ENCODE measurements at places on chromosomes 16 and 17.

DNA sequence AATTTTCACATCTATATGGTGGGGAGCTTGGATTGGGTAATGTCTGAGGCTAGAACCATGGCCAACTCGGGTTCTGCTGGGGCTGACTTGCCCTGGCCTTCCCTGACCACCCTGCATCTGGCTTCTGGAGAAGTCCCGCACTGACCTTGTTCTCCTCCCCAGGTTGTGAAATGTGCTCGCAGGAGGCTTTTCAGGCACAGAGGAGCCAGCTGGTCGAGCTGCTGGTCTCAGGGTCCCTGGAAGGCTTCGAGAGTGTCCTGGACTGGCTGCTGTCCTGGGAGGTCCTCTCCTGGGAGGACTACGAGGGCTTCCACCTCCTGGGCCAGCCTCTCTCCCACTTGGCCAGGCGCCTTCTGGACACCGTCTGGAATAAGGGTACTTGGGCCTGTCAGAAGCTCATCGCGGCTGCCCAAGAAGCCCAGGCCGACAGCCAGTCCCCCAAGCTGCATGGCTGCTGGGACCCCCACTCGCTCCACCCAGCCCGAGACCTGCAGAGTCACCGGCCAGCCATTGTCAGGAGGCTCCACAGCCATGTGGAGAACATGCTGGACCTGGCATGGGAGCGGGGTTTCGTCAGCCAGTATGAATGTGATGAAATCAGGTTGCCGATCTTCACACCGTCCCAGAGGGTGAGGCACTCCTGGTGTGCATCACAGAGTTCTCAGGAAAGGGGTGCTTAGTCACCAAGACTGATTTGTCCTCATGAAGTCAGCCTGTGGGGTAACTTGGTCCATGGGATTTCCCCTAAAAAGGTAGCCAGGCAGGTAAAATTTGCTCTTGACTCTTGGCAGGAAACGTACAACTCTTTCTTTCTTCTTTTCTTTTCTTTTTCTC lies 6.1 kb downstream of the NOD2 start:
- peak; percentile 76 for DNase-seq

DNA sequence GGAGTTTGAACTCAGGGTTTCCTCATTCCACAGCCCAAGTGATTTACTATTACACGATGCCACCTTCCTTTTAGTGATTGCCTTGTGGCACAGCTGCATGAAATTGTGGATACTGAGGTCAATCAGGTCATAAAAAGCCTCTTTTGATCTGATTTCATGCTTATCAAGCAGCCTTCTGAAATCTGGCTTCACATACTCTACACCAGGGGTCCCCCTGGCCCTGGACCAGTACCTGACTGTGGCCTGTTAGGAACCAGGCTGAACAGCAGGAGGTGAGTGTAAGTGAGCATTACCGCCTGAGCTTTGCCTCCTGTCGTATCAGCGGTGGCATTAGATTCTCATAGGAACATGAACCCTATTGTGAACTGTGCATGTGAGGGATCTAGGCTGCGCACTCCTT lies 13.8 kb downstream of the SLFN5 start:
- DNase-seq, result no peak

- no peak for DNase-seq
These were observed at the start of gene SLC52A1 for GRCh38 chr17:5035315-5035714. Gene SLC52A1 (minus strand): TSS chr17:5035426. CDS start chr17:5034606, 820 bp downstream.

GRCh38 chr16:1311212-1311737 lies 1.8 kb downstream of the UBE2I start:
- DNase-seq, result no peak

GRCh38 chr17:27562777-27563455 lies 68.1 kb upstream of the LGALS9 start:
- no peak for DNase-seq

- DNase-seq, result no peak
These were observed 1152.0 kb upstream of the CDH8 start for GRCh38 chr16:63188086-63188771.

DNA sequence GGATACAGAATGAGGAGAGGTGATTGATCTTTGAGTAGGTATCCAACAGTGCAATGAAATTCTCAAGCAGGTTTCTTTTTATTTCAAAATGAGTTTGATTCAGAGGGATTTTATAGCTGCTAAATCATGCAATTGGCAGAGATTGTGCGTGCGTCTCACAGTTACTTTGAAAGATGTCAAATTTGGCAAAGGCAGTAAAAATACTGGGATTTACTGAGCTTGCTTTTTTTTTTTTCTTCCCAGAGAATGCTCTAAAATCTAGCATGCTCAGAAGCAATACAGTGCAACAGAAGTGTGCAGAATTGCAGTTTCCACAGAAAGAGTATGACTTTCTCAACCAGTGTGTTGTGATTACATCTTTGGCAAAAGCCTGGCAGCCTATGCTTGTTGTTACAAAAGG lies 410.7 kb upstream of the GOT2 start:
- DNase-seq, result no peak

GRCh38 chr16:65119435-65119834 lies 2.4 kb downstream of the CDH11 start:
- no peak for DNase-seq

- no peak for DNase-seq
These were observed 53.7 kb downstream of the RPH3AL start for GRCh38 chr17:298791-299450.

DNA sequence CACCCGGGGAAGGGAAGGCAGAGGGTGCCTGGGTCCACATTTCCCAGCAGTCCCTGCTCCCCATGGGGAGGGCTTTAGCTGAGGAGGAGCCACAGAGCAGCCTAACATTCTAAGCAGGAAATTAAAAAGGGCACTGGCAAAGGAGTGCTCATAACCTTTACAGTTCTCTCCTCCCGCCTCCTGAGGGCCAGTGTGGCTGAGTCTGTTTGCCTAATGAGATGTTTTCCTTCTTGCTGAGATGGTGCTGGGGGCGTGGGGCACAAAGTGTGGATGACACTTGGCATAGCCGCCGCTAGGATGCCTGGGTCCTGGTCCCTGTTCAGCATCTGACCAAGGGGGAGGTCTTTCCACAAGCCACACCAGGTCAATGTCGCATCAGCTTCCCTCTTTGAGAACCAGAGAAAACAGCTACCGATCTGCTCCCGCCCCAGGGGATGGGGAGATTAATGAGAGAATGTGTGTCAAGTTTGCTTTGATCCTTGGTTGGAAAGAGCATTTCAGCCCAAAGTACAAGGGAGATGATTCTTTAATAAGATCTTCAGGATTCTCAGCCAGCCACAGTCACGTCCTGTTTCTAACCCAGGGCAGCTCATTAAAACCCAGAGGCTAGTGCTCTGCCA lies 5.8 kb downstream of the KIF18B start:
- no peak for DNase-seq

DNA sequence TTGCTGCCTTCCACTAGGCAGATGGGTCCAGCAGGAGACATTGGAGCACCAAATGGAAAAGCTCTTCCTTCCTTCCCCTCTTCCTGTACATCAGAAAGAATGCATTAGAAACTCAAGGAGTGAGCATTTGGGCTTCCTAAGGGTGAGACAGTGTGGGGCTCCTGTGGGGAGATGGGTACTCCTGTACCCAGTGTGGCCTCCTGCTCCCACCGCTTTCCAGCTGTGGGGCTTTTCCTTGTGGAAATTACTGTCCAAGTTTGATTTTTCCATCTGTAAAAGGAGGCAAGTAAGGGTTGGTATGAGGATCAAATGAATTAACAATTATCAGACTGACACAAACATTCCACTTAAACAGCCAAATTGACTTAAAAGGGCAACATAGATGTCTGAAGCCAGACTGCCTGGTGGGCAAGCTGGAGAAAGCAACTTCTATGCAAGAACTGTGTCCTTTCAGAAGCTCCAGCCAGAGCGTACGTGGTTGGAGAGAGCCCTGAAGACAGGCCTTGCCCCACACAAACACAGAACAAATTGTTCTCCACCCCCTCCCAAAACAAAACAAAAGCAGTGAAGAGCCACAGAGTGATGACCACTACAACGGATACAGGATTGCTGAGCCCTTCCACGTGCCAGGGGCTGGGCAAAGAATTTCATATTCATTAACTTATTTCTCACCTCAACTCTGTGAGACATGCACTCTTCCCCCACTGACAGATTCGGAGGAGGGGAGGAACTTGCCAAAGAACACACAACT lies 23.1 kb upstream of the ALDH3A1 start:
- DNase-seq, result no peak

GRCh38 chr17:61568219-61569072 lies 22.6 kb downstream of the NACA2 start:
- DNase-seq, result no peak

DNA sequence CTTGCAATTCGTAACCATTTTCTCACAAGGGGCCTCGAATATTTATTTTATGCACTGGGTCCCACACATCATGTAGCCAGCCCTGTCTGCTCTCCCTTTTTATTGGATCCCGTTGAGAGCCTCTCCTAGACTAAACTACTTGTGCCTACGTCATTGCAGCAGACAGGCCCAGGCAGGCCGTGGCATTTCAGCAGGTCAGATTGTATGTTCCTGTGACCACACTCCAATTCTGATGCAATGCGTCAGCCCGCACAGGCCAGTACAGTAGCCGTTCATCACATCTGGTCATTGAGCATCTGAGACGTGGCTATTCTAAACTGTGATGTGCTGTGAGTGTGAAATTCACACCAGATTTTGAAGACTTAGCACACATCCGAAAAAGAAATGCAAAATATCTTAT lies 42.2 kb downstream of the ABAT start:
- no peak for DNase-seq

DNA sequence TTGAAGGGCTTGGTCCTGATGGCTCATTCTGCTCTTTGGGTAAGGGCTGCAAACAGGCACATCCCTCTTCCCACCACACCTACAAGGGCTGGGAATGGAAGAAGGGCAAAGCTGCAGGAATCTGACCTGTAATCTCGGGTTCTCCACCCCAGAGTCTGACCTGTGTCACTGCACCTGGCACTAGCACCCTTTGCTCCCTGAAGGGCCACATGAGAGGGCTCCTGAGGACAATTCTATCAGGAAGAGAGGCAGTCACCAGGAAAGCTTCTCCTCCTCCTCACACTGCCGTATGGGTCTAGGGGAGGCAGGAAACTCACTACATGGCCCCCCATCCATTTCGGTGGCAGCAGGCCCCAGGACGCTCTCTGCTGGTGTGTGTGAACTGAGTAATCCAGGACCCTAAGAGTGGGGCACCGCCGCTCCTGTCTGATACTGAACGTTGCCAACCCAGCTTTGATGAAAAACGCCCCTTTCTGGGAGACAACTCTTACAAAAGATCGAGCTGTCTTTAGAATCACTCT lies 26.4 kb downstream of the TTLL6 start:
- no peak for DNase-seq

GRCh38 chr16:53600126-53600525 lies 97.1 kb upstream of the AKTIP start:
- no peak for DNase-seq

DNA sequence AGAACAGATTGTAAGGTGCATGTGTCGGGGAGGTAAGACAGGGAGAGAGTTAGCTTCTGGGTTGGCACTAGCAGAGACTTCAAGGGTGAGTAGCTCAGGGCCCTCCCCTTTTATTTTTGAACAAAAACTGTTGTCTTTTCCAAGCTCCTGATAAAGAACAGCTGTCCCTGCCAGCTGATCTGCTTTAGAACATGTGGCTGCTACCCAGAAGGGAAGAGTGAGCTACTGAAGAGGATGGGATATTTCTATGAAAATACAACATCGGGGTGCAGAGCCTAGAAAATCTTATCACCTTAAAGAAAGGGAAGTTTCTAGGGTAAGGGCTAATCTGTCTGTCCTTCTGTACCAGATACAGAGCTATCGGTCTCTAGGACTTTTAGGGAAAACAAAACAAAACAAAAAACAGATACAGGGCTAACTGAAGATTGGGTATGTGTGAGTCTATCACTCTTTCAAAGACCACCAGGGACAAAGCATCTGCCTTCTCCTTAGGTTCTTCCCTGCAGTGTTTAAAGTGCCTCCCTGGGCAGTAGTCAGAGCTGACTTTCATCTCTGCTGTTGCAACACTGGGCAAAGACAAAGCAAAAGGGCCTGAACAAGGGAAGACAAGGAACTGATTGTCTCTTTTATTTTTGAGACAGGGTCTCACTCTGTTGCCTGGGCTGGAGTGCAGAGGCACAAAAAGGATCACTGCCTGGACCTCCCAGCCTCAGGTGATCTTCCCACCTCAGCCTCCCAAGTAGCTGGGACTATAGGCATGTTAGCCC lies 5.0 kb upstream of the DHRS13 start:
- no peak for DNase-seq

DNA sequence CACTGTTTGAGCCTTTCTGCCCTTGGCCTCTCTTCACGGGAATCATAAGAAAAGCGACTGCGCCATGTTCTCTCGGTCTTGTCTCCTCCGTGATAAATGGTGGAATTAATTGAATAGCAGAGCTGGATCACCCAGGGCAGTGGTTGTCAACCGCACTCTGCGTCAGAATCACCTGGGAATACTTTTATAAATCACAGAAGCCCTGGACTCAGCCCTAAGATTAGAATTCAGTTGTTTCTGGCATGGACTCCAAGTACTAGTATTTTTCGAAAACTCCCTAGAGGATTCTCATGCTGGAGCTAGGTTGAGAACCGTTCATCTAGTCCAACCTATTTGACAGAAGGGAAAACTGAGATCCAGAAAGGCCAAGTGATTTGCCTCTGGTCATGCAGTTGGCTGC lies 64.1 kb downstream of the SPACA3 start:
- no peak for DNase-seq

DNA sequence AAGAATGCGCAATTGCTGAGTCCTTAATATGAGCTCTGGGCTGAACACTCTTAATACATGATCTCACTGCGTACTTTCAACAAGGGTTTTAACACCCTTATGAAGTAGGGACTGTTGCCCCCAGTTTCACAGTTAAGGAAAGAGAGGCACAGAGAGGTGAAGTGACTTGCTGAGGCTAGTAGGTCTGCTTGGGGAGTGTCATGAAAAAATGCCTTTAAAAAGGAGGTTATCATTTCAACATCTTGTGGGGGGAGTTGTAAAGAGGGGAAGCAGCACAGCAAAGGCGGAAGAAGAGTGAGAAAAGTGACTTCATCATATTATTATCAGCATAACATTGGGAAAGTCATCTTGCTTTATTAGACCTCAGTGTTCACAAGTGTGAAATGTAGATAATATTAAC lies 2.1 kb downstream of the CCL4L2 start:
- DNase-seq, result no peak

GRCh38 chr17:77253611-77254051 lies 112.9 kb downstream of the SEC14L1 start:
- no peak for DNase-seq

- DNase-seq, result peak; percentile 45
These were observed 154.2 kb downstream of the MRM1 start for GRCh38 chr17:36755586-36755985.

- no peak for DNase-seq
These were observed 902 bp downstream of the GHDC start for GRCh38 chr17:42193216-42193968.

DNA sequence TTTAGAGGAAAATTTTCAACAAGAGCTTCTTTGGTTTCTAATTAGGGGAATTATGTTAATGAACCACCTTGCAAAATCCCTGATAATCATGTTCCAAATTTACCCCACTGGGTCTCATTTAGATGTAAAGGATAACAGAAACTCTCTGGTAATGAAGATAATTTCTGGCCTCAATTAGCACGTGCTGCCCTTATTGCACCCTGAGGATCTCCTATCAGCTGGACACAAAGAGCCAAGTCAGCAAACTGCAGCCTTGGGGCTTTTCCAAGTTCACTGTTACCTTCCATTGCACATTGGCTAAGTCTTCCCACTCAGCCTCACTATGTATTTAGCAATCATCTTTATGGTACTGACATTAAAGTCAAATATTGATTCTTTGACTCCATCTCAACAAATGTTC lies 78.1 kb downstream of the GP2 start:
- DNase-seq, result no peak

All from activated CD4-positive, alpha-beta T cell treated with anti-CD3 and anti-CD28 coated beads, Interleukin-2, Interleukin-6, amounts not matched to agents 100 ng/mL and 50 ng/mL, durations not matched to agents 16 hours and 8 hours (primary cell).